Purkinje cell (primary cell): ENCODE measurements at places on chromosomes 2 and 18. TPM values are rescaled to one million over a fixed set of nuclear protein-coding genes. Genes with fewer than 3 reads are reported as not detected.

Gene COL3A1
- polyA plus RNA-seq = 0.73 TPM in 1 of 2 replicates, not detected in the other

Gene SLC30A3
- polyA plus RNA-seq = 6.0 TPM in 1 of 2 replicates, not detected in the other

Gene TCF23
- polyA plus RNA-seq = not detected in 2 replicates

Gene UGT1A3
- not detected in 2 replicates for polyA plus RNA-seq

Gene TET3
- polyA plus RNA-seq = 0.27 and 0.82 TPM in 2 replicates

Gene KIF1A
- polyA plus RNA-seq = 23.0 and 31.6 TPM in 2 replicates

Gene C1QL2
- polyA plus RNA-seq = not detected in 2 replicates

Gene DSG4
- not detected in 2 replicates for polyA plus RNA-seq

Gene UGT1A10
- polyA plus RNA-seq = not detected in 2 replicates

Gene OTOS
- polyA plus RNA-seq = not detected in 2 replicates

Gene PARD3B
- 1.6 and 2.1 TPM in 2 replicates for polyA plus RNA-seq

Gene HTR2B
- polyA plus RNA-seq = 0.34 and 0.90 TPM in 2 replicates

Gene CDH2
- polyA plus RNA-seq = 101 and 121 TPM in 2 replicates

Gene DLGAP1
- 109 and 112 TPM in 2 replicates for polyA plus RNA-seq

Gene KCNF1
- polyA plus RNA-seq = 0.24 and 3.4 TPM in 2 replicates
